ENCODE measurements at places on chromosomes 16 and 17.

DNA sequence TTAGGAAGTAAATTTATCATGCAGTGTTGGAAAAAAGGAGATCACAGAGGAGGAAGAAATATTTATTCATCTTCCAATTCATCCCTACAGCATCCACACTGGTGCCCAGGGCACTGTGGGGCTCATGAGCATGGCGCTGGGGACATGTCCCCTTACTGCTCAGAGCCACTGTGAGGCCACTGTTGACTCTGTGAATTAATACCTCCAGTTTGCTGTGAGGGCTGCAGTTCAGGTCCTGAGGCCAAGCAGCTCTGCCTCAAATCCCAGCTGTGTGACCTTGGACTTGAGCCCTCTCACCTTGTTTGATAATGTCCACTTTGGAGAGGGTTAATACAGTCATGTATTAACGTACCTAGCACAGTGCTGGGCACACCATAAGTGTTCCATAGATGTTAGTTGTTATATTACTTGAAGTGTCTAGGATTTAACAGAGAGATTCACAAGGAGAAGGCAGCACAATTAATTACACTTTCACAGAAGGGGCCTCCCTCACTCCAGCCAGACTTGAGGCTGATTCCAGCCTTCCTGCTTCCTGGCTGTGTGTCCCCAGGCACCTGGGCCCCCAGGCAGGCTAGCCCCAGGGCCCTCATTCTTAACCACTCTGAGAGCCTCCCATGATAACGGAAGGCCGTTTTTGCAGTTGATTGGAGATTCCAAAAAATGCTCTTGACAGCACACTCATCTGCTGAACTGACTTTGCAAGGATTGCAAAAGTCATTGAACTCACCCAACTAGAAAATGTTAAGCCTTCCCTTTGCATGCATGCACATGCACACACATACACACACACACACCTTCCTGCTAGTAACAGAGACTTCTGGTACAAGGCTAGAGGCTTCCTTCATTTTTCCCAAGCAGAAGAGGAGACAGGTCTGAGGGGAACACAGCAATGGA is 29.4 kb downstream of the KATNIP start:
- no peak for DNase-seq

DNA sequence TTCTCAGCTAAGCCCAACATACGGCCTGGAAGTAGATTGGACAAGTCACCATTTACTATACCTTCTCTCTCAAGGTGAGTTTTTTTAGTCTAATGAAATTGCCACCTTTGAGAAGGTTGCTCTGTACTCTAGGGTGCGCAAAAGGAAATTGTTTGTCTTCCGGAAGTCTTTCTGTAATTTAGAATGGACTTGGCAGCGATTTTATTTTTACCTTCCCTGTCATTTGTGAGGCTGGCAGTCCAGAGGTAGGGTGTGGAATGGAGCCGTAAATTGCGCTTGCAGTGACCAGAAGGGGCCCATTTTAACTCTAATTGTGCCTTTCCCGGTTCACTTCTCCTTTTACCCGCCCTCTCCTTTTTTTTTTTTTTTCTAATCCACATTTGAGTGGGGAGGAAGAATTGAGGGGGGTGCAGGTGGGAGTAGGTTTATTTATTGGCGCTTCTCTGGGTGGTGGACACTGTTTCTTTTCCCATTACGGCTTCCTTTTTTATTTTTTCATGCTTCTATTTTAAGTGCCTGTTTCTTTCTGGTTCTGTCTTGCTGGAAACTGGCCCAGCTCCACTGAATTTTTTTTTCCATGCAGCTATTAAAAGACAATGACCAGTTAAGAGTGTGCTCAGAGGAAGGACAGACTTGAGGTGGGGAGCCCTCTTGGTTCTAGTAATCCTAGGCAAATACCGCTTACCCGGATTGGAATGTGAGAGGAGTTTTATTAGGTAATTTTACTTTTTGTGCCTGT is 89.7 kb upstream of the CLEC18A start:
- no peak for DNase-seq

GRCh38 chr16:11994143-11995119 is 17.9 kb downstream of the SNX29 start:
- DNase-seq = no peak

DNA sequence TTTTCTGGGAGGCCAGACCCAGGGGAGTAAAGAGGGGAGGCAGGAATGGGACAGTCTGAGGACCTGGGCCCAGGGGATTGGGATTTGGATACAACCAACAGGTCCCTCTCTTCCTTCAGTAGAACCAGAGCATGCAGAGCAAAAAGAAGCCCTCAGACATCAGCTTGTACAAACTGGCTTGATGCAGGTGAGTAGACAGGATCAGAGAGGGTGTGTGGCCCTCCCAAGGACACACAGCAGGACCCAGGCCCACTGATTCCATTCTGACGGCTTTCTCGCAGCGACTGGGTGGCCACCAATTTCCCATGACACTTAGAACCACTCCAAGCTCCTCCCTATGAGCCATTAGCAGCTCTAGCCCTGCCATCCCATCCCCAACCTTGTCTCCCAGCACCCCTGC is 63.6 kb downstream of the ABCC6 start:
- no peak for DNase-seq

DNA sequence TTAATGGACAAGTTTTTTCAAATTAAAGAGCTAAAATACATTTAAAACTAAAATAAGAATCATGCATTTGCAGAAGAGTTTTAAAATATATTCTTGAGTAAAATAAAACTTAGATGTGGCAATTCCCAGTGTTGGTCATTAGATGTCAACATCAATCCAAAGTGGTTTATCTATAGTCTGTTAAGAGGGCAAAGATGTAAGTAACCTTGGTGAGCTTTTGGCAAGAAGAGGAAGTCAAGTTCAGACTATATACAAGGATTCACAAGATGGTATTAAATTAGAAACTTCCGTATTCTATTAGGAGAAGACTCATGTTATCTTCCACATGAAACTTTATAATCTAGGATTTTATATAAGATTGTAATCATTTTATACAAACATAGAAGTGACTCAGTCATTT is 73.1 kb downstream of the CEP95 start:
- no peak for DNase-seq

GRCh38 chr17:27621942-27622559 is 8.9 kb upstream of the LGALS9 start:
- no peak for DNase-seq

GRCh38 chr17:57045868-57046704 is 39.0 kb upstream of the AKAP1 start:
- DNase-seq = no peak

- DNase-seq = no peak
Measured at GRCh38 chr17:4497101-4497824, 1.4 kb upstream of the SPNS2 start.

- no peak for DNase-seq
Measured at GRCh38 chr17:50108556-50108955, 13.4 kb downstream of the PDK2 start.

DNA sequence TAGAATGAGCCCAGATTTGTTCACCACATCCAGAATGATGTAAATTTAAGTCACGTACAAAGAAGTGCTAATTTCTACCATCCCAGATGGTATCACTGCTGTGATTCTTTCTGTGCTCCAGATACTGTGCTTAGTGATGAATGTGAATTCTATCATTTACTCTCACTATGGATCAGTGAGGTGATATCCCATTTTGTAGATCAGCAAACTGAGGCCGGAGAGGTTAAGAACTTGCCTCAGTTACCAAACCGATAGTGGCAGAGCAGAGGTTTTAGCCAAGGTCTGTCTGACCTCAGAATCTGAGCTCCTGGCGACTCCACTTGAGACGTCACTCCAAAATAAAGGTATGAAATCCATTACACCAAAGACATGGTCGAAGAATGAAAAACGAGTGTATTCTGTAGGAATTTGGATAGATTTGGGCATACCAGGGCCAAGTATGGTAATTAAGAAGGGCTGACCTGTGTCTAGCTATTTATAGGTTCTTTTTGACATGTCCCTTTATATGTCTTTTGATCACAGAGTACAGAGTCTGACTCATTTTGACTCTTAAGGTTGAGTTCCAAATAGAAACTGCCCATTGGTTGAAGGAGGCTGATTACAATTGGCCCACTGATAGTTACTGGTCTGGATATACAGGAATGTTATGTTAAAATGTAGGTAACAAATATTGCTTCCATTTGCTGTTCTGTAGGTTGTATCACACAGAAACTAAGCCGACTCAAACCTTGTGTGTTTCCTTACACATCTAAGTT is 10.0 kb downstream of the MAP2K6 start:
- DNase-seq = no peak

DNA sequence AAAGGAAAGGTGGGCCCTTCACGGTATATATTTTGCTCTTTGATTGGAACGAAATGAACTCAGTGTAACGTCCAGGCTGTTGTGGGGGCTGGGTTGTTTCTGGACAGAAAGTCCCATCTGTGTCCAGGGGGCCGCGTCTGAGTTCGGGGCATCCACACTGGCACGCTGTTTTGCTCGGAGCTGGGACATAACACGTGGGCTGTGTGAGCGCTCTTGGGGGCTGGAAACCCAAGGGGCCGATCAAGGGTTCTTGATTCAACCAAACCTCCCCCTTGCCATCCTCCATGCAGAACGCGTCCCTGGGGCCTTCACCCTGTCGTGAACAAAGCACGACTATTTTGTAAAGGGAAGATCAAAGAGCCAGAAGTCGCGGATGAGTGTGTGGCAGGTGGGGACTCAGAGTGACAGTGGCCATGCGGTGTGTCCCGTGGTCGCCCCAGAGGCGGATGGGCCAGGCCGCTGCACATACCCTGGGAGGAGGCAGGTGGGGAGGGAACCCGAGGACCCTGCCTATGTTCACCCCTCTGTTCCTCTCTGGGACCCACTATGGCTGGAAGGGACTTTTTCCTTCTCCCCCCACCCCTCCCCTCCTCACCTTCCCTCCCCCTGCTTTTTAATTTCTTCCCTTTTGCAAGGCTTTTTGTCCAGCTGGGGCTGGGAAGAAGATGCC is 387.2 kb downstream of the SEC14L1 start:
- DNase-seq = no peak

- DNase-seq = no peak
Measured at GRCh38 chr17:57971572-57971971, 16.4 kb upstream of the CUEDC1 start.

- no peak for DNase-seq
Measured at GRCh38 chr17:53090770-53091169, 732.0 kb upstream of the KIF2B start.

DNA sequence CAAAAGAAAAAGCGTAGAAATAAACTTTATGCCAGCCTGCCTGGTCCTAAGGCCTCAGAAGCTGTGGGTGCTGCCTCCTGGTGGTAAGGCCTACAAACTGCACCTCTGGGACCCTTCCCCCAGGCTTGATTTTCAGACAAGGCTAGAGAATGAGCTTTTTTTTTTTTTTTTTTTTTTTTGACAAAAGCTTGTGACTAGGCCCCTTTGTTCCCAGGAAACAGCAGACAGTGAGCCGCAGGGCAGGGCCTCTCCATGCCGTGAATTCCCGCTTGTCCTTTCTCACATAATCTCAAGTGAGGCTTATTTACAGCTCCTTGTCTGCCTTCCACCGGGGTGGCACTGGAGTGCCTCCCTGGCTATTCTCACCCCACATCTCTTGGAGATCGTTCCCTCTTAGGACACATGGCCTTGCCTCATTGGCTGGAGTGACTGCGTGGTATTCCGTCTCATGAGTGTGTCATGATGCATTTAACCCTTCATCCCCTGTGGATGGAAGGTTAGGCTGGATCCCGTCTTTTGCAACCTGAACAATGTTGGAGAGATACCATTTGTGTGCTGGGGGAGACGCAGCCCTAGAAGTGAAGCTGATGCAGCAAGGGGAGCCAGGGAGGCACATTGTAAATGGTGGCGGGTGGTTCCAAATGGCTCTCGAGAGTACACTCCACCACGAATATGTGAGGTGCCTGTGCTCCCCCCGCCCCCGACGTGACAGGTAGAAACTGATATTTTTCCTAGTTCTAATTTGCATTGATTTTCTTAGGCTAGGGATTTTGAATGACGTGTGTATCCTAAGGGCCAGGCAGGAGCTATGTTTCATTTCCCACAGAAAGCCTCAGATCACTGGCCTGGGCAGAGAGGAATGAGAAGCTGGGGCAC is 49.6 kb downstream of the USP22 start:
- peak; percentile 74 for DNase-seq

- DNase-seq = no peak
Measured at GRCh38 chr17:83031321-83031945, 48.0 kb upstream of the METRNL start.

DNA sequence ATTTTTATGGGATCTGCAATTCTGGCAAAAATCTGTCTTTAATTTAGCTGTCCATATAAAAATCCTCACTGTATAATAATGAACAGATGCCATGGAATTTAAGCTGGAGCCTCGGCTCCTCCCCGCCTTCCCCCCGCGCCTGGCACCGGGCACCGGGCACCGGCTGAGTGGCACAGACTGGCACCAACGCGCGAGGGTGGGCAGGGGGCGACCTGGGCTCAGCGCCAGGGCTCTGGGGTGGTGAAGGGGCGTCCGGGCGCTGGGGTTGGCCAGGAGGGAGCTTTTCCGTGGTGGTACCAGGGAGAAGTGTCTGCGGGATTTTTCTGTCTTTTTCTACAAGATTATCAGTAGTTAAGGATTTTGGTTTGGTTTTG is 9.1 kb downstream of the NEUROD2 start:
- no peak for DNase-seq

DNA sequence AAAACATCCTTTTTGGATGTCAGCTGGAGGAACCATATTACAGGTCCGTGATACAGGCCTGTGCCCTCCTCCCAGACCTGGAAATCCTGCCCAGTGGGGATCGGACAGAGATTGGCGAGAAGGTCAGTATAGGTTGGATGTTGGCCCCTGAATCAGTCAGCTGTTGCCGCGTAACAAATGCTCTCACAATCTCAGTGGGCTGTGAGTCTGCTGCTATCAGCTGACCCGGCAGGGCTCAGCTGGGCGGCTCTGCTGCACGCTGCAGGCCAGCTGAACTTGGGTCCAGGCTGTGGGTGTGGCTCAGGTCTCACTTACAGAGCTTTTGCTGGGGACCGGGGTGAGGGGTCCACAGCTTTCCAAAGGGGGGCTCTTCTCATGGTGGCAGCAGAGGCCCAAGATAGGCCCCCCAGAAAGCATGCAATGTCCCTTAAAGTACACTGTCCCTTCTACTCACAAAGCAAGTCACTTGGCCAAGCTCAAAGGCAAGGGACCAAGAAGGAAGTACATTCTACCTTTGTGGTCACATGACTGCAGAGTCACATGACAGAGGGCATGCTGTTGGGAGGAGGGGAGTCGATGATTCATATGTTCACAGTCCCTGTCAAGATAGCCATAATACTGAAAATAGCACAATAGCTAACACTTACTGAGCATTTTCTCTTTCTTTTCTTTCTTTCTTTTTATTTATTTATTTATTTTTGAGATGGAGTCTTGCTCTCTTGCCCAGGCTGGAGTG is 134.2 kb downstream of the ABCC1 start:
- DNase-seq = peak; percentile 15

- no peak for DNase-seq
Measured at GRCh38 chr16:17283016-17283415, 187.7 kb downstream of the XYLT1 start.

- DNase-seq = no peak
Measured at GRCh38 chr16:56999409-57000270, 10.3 kb downstream of the NLRC5 start.

Measured in SK-N-DZ (cell line).